ENCODE measurements at places on chromosomes 7 and 10. TPM values are rescaled to one million over a fixed set of nuclear protein-coding genes. Genes with fewer than 3 reads are reported as not detected.

DNA sequence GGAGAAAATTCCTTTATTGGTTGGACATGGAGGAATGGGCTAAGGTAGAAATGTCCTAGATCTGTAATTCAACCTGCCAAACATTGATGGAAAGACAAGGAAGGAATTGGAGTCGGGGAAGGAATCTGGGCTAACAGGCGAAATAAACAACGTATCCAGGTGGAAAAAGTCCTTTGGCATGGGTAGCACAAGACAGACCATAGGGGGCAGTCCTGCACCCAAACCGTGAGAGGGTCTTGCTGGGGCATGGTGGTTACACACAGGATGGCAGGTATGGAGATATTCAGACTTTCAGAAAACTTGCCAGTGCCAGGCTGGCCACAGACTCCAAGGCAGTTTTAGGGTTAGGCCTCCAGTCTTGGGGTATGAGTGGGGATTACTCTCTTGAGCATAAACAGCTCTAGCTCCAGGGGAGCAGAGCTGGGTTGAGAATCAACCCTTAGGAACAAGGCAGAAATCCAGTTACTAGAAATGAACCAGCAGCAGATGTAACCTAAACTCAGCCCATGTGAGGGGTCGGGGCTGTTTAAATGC lies 188.6 kb upstream of the GDF10 start:
- no peak for ATAC-seq

GRCh38 chr10:59808896-59809643 lies 55.8 kb upstream of the MRLN start:
- peak; percentile 90 for ATAC-seq

SPDYE1 gene
- not detected for total RNA-seq

DNA sequence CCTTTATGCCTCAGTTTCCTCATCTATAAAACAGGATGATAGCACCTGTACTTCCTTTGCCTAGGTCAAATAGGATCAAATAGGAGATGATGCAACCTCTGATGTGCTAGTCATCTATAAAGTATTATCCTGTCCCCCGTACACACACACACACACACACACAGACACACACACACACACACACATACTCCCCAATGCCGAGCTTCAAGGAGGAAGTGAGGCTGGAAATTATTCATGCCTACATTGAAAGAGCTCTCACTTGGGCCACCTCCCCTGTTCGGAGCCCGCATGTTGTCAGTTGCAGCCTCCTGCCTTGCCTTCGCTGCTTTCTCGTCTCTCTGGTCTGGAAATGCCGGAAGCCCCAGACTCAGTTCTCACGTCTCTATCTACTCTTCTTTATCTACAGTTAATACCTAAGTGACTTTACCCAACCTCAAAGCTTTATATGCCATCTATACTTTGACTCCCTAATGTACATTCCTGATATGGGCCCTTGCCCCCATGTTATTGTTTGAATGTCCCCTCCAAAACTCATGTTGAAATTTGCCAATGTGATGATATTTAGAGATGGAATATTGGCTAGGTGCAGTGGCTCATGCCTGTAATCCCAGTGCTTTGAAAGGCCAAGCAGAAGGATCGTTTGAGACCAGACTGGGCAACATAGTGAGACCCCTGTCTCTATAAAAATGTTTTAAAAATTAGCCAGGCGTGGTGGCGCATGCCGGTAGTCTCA lies 6.9 kb upstream of the UBE2H start:
- ATAC-seq = peak; percentile 69

- ATAC-seq = no peak
These were observed 19.1 kb downstream of the PLCE1 start for GRCh38 chr10:94012834-94013233.
